Fibroblast of skin of abdomen (primary cell): ENCODE measurements at places on chromosomes 2 and 18.

- DNase-seq, result no peak
These were observed 151.8 kb downstream of the UBR3 start for GRCh38 chr2:169979025-169979424.

- peak; percentile 29 for DNase-seq
These were observed 4.6 kb downstream of the DOCK10 start for GRCh38 chr2:225037415-225038230.

DNA sequence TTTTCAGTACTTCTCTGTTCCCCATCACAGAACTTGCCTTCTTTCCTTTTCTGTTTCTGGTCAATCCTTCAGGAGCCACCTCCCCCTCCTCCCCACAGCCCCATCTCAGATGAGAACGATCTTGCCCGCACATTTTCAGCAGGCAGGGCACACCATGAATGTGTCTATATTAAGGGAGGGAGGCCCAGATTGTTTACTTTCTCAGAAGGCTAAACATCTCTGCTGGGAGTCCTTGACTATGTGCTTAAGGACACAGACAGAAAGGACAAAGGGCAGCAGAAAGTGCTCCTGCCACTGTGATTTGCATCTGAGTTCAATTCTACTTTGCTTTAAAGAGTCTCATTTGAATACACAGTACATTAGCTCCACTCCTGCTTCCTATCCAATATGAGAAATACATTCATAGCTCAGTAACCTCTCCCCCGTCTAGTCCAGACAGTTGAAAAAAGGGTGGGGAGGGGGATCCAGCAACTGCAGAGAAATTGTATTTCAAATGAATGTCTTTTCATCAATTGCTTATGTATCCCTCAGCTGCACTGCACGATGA is 175.0 kb upstream of the PARD3B start:
- no peak for DNase-seq

GRCh38 chr2:230925443-230925878 is 419 bp upstream of the GPR55 start:
- no peak for DNase-seq

GRCh38 chr2:3282056-3282998 is 95.3 kb downstream of the EIPR1 start:
- peak; percentile 16 for DNase-seq

GRCh38 chr2:196725882-196726281 is 73.6 kb downstream of the GTF3C3 start:
- DNase-seq, result no peak

GRCh38 chr18:9380101-9380500 is 45.5 kb downstream of the TWSG1 start:
- peak; percentile 26 for DNase-seq

- no peak for DNase-seq
These were observed 674.3 kb upstream of the REG3G start for GRCh38 chr2:78351208-78351607.

DNA sequence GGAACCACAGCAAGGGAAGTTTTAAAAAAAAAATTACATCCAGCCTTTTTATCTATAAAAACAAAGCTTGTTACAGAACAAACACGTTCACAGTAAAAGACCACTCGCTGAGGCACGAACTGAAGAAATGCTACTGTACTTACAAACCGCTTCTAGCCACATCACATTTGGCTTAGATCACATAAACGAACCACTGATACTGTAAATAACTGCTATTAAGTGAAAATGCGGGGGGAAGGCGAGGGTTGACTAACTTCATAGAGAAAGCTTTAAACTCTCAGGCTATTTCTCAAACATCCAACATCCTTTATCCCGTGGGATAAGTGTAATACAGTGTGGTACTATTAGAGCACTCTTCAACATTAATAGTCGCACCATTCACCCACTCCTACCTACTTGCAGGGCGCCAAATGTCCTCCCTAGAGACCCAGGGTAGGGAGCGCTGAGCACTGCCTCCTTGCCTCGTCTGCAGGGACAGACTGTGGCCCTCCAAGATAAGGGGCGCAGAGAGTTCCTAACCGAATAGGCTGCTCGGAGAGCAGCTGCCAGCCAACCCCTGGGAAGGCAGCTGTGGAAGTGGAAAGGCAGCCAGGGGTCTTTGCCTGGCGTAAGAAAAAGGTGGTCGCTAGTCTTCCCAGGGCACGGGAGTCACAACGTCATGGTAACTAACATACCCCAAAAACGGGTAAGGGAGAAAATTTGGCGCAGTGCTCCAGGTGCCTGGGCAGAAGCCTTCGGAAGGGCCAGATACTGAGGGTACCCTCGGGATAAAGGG is 854 bp downstream of the GPR155 start:
- DNase-seq, result peak; percentile 14

DNA sequence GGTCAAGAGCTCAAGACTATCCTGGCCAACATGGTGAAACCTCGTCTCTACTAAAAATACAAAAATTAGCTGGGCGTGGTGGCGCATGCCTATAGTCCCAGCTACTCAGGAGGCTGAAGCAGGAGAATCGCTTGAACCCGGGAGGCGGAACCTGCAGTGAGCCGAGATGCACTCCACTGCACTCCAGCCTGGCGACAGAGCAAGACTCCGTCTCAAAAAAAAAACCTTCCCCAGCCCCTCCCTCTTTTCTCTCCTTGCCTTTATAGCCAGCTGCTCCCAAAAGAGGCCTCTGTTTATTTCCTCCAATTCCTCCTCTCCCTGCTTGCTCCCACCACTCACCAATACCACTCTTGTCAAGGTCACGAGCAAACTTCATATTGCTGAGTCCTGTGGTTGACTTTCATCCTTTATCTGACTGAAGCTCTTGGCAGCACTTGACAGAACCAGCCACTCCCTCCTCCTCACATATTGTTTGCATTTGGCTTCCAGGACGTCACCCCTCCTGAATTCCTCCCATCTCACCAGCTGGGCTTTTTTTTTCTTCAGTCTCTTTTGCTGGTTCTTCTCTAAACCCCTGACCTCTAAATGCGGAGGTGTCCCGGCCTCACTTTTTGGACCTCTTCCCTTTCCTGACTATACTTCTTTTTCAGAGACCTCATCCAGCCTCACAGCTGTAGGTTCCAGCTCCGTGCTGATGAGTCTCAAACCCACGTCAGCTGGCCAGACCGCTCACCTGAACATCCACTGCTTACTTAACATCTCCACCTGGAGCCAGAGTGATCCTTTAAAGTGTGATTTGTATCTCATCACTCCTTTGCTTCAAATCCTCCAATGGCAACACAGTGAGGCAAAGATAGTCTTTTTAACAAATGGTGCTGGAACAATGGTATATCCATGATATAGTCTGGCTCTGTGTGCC is 84.6 kb upstream of the CAB39 start:
- peak; percentile 63 for DNase-seq
